Kidney epithelial cell (primary cell): ENCODE measurements at places on chromosomes 5 and 9. TPM values are rescaled to one million over a fixed set of nuclear protein-coding genes. Genes with fewer than 3 reads are reported as not detected.

APBA1 gene
- 1.1 and 1.8 TPM in 2 replicates for total RNA-seq

GPR151 gene
- total RNA-seq, result not detected in 2 replicates

SHLD3 gene
- total RNA-seq, result 1.6 and 3.1 TPM in 2 replicates

IFNE gene
- 0.34 and 1.0 TPM in 2 replicates for total RNA-seq

FRRS1L gene
- under 0.01 and 0.14 TPM in 2 replicates for total RNA-seq

NKD2 gene
- total RNA-seq, result 1.0 and 1.7 TPM in 2 replicates

GCNT4 gene
- total RNA-seq, result 3.2 and 3.8 TPM in 2 replicates

ZBED3 gene
- 6.0 and 9.8 TPM in 2 replicates for total RNA-seq

VCAN gene
- total RNA-seq, result 175 and 178 TPM in 2 replicates

CDH9 gene
- total RNA-seq, result not detected in 2 replicates

DIPK1B gene
- total RNA-seq, result 17.1 and 27.0 TPM in 2 replicates

BHMT2 gene
- 3.7 and 4.2 TPM in 2 replicates for total RNA-seq

C5orf46 gene
- 1.4 and 2.1 TPM in 2 replicates for total RNA-seq

NUDT2 gene
- total RNA-seq, result 18.1 and 30.0 TPM in 2 replicates

NME5 gene
- total RNA-seq, result 4.6 and 7.9 TPM in 2 replicates

SMC5 gene
- 20.8 and 25.4 TPM in 2 replicates for total RNA-seq

C7 gene
- total RNA-seq, result 0.13 and 0.34 TPM in 2 replicates

LPAR1 gene
- 4.6 and 6.4 TPM in 2 replicates for total RNA-seq

PTGES gene
- total RNA-seq, result 37.9 and 39.5 TPM in 2 replicates

STRBP gene
- 26.4 and 27.5 TPM in 2 replicates for total RNA-seq

TMEM232 gene
- 3.7 and 10.9 TPM in 2 replicates for total RNA-seq

EQTN gene
- not detected in 2 replicates for total RNA-seq

BASP1 gene
- total RNA-seq, result 101 and 120 TPM in 2 replicates

PCDHB13 gene
- 1.9 and 3.1 TPM in 2 replicates for total RNA-seq

PCDHB15 gene
- total RNA-seq, result 2.3 and 3.0 TPM in 2 replicates

SKP2 gene
- total RNA-seq, result 9.9 and 11.2 TPM in 2 replicates

PCA3 gene
- total RNA-seq, result not detected in 2 replicates

RFESD gene
- total RNA-seq, result 0.21 and 0.41 TPM in 2 replicates

ARHGEF37 gene
- 4.1 and 5.5 TPM in 2 replicates for total RNA-seq

CENPK gene
- total RNA-seq, result 10.4 and 18.4 TPM in 2 replicates
